ENCODE measurements at places on chromosomes 11 and 22.
A peak's percentile ranks its signal among the peaks of the same experiment; 100 is the strongest.

DNA sequence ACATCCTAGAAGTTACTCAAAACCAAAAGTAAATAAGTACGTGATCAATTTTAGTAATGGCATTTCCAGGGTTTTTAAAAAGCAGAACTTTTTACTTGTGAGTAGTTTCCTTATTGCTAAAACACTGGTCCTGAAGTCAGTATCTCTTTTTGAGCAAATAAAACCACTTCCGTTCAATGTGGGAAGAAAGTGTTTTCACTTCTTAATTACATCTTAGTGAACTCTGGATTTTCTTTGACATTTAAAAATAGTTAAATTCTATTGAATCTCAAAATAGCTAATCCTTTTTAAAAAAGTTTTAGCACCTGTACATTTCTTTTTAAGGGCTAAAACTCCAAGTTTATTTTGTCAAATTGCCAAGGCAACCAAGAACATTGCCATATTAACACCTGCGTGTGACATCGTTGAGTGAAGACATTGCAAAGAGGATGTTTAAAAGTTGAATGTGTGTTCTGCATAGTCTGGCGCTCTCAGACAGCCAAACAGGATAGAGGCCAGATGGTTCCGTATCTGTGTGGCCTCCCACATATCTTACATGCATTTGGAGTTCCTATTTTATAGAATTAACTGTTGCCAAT, 17.2 kb upstream of the OR5B21 start:
- peak; percentile 28 for DNase-seq

DNA sequence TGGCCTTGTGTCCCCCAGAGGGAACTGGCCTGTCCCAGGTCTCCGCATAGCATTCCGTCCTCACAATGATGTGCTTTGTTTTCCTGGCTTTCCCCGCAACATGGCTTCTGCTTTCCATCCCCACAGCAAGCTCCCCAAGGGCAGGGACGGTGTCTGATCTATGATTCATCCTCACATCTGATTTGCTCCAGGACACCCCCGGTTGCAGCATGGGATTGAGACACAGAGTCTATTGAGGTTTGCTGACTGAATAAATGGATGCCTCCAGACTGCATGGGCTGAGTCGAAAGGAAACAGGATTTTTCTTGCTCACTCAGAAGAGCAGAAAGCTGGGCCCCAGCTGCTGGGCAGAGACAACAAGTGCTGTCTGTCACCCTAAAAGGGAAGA, 40.2 kb downstream of the LMO1 start:
- DNase-seq: no peak

GRCh38 chr11:63532799-63533475, 3.7 kb upstream of the PLAAT4 start:
- DNase-seq: no peak

GRCh38 chr22:49642331-49642730, 185.3 kb downstream of the BRD1 start:
- DNase-seq: no peak

DNA sequence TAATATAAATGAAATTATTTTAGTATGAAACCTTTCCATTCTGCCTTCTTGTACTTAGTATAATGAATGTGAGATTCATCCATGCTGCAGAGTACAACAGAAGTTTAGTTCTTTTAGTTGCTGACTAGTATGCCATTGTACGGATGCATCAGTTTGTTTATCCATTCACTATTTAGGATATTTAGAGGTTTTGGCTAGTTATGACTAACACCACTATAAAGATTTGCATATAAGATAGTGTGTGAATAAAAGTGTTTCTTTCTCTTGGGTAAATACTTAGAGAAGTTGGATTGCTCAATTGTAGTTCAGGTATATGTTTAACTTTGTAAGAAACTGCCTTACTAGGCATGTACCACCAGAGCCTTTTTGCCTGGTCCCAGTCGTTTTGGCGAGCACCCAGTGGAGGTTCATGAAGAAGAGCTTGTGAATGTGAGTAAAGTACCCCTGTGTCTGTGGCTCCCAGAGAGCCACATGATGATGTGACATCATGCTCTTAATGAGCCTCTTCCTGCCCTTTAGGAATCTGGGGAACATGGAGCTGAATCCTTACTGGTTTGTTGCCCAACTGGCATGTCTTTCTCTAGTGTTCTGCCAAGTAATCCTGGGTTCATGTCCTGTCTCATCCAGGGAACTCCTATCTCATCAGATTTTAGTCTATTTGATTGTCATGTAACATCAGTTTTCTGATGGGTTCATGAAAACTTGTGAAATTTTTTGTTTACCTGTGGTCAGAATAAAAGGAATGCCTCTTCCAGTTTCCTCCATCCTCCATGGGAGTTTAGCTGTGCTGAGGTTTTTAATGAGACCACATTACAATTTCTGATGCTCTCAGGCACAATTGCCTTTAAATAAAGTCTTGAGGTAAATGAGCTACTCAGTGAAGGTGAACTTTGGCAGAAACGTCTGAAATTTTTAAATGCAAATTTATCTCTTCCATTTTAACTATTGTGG, 234.8 kb downstream of the CASP12 start:
- DNase-seq: no peak

DNA sequence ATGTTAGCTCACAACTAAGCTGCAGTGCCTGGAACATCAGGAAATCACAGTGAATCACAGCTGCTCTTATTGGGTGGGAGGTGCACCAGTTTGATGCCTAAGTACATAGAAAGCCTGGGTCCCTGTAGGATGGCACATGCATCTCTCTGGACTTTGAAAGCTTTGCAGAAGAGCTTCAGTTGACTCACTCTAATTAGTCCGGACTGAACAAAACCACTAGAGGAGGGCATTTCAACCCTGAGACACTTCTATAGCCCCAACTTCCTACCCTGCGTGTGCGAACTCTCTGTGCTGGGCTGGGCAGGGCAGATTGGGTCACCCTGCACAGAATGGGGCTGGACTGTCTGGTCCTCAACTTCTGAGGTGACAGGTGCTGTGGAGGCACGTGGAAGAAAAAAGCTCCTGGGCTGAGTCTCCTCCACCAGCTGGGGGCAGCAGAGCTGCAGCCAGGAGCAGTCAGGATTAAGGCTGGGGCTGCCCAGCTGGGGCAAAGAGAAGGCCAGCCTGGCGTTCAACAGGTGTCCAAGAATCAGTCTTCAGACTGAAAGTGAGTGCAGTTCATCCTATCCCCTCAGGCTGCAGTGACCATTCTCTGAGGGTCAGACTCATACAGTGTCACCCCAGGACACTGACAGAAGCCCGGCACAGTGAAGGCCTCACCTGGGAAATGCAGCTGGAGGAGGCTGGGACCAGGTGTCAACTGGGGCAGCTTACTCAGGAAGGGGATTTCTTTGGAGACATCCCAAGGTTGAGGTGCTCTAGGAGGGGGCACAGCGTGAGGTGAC, 22.1 kb downstream of the GGTLC2 start:
- DNase-seq: peak; percentile 23

GRCh38 chr11:101715281-101715680, 131.5 kb upstream of the TRPC6 start:
- DNase-seq: no peak

DNA sequence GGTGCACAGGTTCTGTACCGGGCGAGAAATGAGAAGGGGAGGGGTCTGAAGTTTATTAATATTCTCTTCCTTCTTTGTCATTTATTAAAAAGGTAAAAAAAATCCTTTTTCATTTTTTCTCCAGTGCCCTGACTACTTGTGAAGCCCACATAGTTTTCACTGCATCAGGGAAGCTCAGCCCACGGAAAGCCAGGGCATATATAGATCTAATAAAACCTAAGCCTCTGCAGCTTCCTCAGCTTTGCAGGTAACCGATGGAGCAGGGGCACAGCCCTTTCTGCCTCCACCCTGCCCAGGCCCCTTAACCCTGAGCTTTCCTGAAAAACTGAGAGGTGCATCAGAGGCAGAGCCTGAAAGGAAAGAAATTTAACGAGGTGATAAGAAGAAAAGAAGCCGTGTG, 140.1 kb downstream of the NXPE2 start:
- DNase-seq: no peak

DNA sequence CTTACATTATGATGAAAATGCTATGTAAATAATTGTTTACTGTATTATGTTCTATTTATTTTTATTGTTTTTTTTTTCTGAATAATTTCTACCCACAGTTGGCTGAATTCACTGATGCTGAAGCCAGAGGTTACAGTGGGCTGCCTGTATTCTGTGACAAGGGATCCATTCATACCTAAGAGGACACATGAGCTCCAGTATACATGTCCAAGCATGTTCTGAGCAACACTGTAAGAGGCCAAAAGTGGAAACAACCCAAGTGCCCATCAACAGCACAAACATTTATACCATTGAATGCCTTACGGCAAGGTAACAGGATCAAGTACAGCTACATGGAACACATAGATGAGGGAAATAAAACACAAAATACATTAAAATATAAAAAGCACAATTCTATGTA, 1.4 kb upstream of the SRSF8 start:
- no peak for DNase-seq

- peak; percentile 2 for DNase-seq
These were observed 509.0 kb upstream of the LARGE1 start for GRCh38 chr22:34429314-34429713.

- no peak for DNase-seq
These were observed 364.4 kb upstream of the API5 start for GRCh38 chr11:42947405-42947804.

DNA sequence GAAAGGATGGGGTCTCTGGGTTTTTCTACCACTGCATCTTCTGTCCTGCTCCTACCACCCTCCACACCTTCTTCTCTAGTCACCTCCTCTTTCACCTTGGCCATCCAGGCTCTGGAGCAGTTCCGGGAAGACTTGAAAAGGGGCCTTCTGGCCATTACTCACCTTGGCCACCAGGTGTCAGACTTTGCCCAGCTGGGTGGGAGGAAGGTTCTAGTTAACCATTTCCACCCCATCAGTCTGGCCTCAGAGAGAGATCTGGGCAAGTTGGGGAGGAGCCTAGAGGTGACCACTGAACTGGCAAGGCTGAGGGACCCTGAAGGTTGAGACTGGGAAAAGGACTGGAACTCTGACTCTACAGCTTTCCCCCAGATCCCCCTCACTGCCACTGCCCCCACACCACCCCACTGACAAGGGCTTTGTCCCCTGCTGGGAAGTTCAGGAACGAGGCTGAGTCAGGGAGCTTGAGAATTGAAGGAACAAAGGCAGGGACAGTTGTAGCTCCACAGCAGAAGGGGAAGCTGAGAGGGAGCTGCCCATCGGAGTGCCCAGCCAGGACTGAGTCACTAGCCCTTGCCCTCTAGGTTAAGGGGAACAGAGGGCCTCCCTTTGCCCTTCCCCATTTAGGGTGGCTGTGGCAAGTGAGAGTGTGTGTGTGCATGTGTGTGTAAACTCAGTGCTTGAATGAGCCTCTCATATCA, 3.7 kb upstream of the POLD4 start:
- DNase-seq: peak; percentile 69

DNA sequence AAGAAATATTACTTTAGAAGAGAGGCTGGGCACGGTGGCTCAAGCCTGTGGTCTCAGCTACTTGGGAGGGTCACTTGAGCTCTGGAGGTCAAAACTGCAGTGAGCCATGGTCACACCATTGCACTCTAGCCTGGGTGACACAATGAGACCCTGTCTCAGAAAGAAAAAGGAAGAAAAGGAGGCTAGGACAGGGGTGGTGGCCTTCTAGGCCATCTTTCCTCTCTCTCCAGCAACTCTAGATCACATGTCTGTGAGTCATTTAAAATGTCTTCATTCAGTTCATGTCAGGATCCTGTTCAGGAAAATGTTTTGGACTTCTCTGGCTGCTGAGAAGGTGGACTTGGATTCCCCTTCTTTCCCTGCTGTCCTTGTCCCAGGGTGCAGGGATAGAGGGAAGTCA, 53.3 kb downstream of the PPFIA1 start:
- no peak for DNase-seq

- peak; percentile 36 for DNase-seq
These were observed 191.0 kb downstream of the NAV2 start for GRCh38 chr11:19903620-19904069.

DNA sequence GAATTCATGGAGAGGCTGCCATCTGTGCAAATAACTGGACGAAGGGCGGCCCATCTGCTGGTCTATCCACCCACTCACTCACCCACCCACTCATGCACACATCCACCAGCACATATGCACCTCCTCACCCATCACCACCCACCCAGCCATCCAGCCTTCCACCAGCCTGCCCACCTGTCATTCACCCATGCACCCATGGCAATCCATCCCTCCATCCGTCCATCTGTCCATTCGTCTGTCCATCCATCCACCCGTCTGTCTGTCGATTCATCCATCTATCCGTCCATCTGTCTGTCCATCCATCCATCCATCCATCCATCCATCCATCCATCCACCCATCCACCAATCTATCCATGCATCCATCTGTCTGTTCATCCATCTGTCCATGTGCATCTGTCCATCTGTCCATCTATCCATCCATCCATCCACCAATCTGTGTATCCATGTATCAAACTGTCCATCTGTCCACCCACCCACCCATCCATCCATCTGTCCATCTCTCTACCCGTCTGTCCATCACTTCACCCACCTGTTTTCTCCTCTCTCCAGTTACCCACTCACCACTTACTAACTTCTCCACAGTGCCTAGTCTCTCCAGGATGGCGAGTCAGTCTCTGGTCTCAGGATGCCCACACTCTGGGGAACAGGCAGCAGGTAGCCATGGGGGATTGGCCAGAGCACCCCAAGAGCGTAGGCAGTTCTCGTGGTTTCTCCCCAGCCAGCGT, 8.9 kb downstream of the TRPM5 start:
- DNase-seq: no peak

GRCh38 chr11:88318017-88318416, 19.5 kb downstream of the CTSC start:
- DNase-seq: no peak

GRCh38 chr11:118233377-118233776, 8.6 kb upstream of the JAML start:
- no peak for DNase-seq

DNA sequence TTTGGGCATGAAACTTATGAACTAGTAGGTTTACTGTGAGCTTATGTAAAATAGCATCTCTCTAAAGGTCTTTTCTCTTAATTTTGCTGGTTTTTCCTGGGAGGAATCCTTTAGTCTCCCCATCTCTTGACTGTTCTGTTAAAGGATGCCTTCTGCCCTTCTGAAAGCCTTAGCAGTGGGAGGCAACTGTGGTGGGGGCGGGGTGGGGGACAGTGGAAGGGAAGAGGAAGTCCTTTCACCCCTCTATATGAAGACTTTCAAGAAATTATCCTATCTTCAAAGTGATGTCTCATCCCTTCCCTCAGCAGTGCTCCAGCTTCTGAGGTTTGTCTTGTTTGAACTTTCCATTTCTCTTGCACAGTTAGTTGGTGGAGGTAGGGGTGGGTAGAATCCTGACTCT, 73.1 kb downstream of the ELP4 start:
- no peak for DNase-seq

DNA sequence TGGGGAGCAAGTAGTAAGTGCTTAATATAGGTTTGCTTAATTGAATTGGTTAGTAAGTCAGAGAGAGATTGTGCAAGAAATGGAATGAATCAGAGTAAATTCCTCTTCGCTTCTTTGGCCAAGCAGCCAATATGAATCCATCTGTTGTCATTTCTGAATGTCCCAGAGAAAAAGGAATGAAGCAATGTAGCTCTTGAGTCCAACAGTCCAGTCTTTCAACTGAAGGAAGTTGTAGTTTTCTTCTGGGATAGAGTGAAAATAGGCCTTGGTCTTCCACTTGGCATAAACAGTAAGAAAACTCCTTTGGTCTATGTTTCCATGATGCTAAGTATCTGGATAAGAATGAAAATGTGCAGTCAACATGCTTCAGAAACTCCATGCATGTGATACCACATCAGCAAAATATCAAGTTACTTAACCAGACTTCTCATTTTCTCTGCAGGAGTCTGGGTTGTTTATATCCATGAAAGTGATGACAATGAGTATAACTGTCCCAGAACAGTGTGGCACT, 1.8 kb upstream of the FIBIN start:
- no peak for DNase-seq

GRCh38 chr11:62710001-62710345, 2.5 kb downstream of the GNG3 start:
- DNase-seq: peak; percentile 16

All from activated naive CD8-positive, alpha-beta T cell treated with anti-CD3 and anti-CD28 coated beads for 36 hours (primary cell).